ENCODE measurements at places on chromosomes 7 and 10. TPM values are rescaled to one million over a fixed set of nuclear protein-coding genes. Genes with fewer than 3 reads are reported as not detected.

The SP8 gene
- total RNA-seq: not detected

The ADAM8 gene
- total RNA-seq: 2.7 TPM

The CYP3A7 gene
- total RNA-seq: not detected

The CTBP2 gene
- total RNA-seq: 87.4 TPM

The ANKRD61 gene
- total RNA-seq: 0.13 TPM

The GTF2IRD1 gene
- total RNA-seq: 18.9 TPM

Data from smooth muscle cell of the pulmonary artery (primary cell).